ENCODE measurements at places on chromosomes 5 and 9.
A peak's percentile ranks its signal among the peaks of the same experiment; 100 is the strongest.

DNA sequence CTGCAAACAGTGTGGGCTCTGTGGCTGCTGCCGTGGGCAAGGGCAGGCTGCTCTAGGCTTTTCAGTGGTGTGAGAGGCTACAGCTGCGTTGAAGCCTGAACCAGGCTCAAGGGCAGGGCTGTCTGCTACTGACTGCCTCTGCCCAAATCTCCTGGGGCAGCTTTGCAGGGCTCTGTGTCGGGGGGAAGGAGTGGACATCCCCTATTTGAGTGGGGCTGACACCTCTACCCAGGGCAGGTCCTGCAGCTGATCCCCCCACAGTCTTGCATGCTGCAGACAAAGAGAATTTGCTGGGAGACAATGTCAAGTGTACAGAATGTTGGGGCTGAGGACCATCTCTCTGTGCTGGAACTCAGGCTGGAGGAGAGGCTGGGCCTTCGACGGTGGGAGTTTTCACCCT lies 240.2 kb downstream of the PBX3 start:
- no peak for DNase-seq

GRCh38 chr5:159550951-159551350 lies 220.7 kb upstream of the IL12B start:
- no peak for DNase-seq

GRCh38 chr5:59040024-59040803 lies 457.3 kb downstream of the RAB3C start:
- no peak for DNase-seq

DNA sequence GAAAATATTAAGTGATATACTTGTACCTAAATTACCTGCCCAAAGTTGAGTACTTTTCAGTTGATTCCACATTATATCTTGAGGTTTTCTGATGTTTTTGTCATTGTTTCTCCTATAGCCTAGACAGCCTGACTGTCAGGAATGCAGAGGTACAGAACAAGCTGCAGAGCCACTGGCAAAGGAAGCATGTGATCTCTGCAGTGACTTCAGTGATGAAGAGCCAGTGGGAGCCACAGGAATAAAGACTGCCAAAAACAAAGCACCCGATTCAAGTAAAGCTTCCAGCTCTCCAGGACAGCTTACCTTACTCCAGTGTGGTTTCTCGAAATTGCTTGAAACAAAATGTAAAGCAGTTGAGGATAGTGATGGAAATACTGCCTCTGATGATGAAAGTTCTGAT lies 96.3 kb downstream of the ERCC6L2 start:
- no peak for DNase-seq

DNA sequence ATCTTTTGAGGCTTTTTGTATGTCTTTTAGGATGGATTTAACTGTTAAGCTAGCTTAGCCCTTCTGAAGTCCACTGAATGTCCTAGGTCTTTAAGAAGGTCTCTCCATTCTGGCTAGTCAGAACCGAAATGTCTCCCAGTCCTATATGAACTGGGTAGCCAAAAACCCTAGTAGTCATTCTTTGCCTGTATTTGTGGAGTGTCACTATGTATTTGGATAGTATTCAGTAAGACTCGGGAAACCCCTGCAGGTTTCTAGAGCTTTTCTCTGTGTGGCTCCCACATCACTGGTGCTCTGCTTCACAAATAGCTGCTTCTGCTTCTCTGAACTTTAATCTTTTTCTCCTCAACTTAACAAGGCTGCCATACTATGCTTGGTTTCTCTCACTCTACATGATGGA lies 68.0 kb downstream of the RIC1 start:
- no peak for DNase-seq

DNA sequence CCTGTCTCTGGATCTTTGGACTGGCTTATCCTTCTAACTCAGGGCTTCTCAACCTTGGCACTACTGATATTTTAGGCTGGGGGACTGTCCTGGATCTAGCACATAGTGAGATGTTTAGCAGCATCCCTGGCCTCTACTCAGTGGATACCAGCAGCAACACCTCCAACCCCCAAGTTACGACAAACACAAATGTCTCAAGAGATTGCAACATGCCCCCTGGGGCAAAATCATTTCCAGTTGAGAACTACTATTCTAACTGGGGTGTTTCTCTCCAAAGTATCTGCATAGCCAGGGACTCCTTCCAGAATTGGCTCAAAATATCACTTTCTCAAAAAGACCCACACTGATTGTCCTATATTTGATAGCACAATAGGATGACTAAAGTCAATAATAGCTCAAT lies 7.2 kb upstream of the TLR4 start:
- no peak for DNase-seq

- no peak for DNase-seq
Measured at GRCh38 chr5:108143581-108143980, 238.3 kb downstream of the FBXL17 start.

GRCh38 chr9:94867281-94867841 lies 140.9 kb downstream of the AOPEP start:
- DNase-seq: no peak

GRCh38 chr9:14066831-14067230 lies 247.1 kb downstream of the NFIB start:
- DNase-seq: no peak

- DNase-seq: no peak
Measured at GRCh38 chr9:136486131-136486530, 3.3 kb upstream of the SEC16A start.

- no peak for DNase-seq
Measured at GRCh38 chr5:82594097-82594496, 315.9 kb upstream of the RPS23 start.

DNA sequence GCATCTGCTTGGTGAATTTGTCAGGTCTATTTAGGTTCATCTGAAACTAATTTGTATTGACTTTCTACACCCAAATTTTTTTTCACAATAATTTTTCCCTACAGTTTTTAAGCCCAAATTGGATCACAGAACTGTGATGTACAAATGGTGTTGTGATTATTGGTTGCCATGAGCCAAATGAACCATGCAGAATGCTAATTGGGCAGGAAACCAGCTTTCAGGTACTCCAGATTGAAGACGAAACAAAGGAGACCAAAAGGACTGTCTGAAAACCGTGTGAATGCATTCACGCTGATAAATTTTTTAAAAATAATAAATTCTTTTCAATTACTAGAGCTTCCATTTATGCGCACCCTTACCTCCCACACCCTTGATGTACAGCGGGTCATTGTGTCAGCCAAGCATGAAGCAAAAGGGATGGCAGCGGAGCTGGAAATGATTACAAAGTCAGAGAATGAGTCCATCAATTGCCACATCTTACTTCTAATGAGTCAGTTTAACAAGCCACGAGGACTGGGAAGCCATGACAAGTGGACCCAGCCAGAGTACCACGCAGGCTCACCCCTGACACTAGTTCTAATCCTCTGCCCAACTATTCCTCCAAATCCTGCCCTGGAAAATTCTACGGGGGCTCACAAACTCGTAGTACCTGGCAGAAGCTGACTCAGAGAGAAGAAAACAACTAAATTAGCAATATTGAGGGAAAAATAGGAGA lies 66.5 kb downstream of the SEMA6A start:
- DNase-seq: no peak

DNA sequence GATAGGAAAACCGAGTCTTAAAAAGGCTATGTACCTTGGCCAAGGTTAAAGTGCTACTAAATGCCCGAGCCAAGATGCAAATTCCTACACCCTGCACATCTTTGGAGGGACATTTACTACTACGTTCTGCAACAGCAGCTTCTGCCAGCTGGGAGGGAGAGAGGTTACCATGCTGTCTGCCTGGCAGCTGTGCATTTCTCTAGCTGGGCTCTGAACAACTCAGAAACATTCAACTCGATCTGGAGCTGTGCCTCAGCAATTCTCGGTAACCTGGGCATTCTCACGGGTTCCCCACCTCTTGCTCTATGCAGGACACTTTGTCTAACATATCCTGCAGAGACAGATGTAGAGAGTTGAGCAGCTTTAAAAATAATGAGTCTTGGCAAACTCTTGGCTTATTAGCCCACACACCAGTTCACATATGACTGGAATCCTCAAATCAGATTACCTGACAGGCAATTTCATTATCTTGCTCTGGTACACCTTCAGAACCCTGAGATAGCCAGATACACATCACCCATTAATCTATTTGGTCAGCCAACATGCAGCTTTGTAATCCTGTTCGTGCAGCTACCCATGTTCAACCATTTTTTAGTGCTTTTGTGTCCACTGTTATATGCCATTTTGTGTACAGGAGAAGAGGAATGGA lies 115.8 kb downstream of the EFNA5 start:
- no peak for DNase-seq

GRCh38 chr5:139955616-139956273 lies 87.4 kb downstream of the NRG2 start:
- DNase-seq: no peak

GRCh38 chr9:80163889-80164288 lies 592.1 kb downstream of the TLE4 start:
- DNase-seq: no peak

DNA sequence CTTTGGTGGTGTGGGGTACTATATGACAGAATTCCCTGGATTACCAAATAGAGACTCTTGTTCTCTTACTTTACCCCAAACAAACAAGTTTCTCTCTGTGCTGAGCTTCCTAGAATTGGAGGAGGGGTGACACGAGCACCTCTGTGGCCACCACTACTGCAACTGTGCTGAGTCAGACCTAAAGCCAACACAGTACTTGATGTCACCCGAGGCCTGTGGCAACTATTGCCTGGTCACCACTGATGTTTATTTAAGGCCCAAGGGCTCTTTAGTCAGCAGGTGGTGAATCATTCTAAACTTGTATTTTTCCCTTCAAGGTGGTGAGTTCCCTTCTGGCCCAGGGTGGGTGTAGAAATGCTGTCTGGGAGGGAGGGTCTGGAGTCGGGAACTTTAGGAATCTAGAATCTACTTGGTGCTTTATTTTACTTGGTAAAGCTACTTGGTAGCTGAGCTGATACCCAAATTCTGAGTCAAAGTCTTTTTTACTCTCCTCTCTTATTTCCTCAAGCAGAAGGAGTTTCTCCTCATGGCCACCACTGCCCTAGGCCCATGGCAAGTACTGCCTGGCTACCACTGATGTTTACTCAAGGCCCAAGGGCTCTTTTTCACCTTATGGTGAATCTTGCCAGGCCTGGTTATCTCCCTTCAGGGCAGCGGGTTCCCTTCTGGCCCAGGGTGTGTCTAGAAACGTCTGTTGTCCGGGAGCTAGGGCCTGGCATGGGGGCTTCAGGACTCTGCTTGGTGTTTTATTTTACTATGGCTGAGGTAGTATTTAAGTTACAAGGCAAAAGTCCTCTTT lies 9.8 kb downstream of the LURAP1L start:
- no peak for DNase-seq

DNA sequence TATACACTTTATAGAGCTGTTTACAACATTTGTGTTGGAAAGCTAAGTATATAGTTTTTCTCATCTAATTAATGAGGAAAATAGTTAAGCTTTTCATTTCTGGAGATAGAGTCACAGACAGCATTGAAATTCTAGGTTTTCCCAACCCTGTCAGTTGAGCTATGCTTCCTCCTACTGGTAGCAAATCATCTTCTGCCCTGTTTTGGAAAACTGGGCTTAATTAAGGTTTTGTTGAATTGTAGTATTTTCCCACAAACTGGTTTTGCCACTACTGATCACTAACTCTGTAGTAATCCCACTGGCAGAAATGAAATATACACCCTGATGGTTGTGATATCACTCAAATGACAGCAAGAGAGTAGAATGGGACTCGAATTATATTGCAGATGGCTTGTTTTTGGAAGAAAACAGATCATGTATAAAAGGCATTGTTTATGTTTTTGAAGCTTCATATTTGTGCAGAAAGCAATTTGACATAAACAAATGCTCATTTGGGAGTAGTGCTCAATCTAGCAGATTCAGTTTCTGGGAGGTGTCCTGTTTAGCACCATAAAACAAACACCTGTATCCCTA lies 46.6 kb downstream of the CD180 start:
- DNase-seq: no peak

GRCh38 chr5:15391704-15392397 lies 108.1 kb upstream of the FBXL7 start:
- no peak for DNase-seq

DNA sequence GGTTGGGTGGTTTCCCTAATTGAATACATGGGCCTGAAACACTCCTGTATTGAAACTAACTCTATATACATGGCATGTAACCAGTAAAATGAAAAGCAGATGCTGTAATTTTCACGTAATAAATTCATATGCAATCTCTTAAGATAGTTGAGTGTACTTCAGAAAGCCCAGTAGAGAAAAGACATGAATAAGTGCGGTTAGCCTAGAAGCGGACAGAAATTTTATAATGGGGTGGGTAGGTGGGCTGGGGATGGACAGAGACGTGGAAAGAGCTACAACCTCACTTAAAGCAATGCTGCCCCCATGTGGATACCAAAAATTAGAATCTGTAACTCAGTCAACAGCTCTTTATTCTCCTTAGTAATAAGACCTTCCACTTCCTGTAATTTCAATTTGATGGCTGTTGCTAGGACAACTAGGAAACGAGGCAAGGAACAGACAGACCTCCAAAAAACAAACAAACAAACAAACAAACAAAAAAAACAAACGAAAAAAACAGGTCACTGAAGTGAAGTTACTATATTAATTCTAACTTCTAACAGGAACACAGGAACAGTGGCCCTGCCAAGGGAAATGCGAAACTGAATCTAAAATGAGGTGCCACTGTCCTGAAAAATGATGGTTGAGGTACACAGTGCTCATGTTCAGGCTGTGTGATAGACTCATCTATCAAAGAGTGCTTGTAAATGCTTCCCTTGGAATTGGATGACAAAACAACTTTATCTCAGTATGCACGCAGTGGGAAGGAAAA lies 103.4 kb upstream of the GNA14 start:
- peak; percentile 30 for DNase-seq

DNA sequence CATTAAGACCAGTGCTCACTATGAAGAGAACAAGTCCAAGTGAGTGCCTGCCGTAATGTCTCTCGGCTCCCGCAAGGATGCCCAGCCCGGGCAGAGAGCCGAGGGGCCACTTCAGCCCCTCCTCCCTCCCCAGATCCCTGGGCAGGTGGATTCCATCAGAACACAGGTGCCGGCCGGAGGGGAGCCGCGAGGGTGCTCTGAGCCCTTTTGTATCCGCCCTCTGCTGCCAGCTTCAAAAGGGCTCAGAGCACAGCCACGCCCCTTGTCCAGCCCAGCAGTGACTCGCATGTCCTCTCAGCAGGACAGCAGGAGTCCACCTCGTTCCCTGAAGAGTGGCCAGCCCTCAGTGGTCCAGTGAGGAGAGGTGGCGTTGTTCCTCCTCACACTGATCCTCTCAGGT lies 43.9 kb downstream of the CYFIP2 start:
- no peak for DNase-seq

DNA sequence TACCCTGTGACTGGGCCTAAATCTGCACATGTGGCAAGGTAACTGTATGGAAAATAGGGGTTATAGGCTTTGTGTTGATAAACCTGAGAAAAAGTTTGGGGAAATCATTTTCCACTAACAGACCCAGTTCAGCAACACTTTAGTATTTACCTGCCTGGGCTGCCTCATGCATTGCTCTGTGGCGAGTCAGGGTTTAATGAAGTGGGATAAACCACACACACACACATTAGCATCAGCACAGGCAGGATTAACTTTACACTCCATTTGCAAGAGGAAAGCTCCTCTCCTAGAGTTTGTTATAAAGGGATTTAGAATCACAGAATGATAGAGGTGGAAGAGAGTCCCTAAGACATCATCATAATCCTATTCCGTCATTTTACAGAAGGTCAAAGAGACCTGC lies 20.0 kb upstream of the ZCCHC7 start:
- DNase-seq: no peak

GRCh38 chr9:121286973-121287741 lies 19.2 kb downstream of the GSN start:
- peak; percentile 6 for DNase-seq

- peak; percentile 46 for DNase-seq
Measured at GRCh38 chr5:131210151-131210510, 39.4 kb downstream of the LYRM7 start.
